ENCODE measurements at places on chromosomes 2 and 18.
A peak's percentile ranks its signal among the peaks of the same experiment; 100 is the strongest.

- DNase-seq: no peak
These were observed 75.3 kb downstream of the MERTK start for GRCh38 chr2:111973701-111974100.

GRCh38 chr2:229419158-229419557, 148.1 kb upstream of the PID1 start:
- DNase-seq: no peak

GRCh38 chr2:24830351-24830750, 37.1 kb downstream of the CENPO start:
- peak; percentile 9 for DNase-seq

- no peak for DNase-seq
These were observed 41.8 kb upstream of the GRB14 start for GRCh38 chr2:164662868-164663631.

DNA sequence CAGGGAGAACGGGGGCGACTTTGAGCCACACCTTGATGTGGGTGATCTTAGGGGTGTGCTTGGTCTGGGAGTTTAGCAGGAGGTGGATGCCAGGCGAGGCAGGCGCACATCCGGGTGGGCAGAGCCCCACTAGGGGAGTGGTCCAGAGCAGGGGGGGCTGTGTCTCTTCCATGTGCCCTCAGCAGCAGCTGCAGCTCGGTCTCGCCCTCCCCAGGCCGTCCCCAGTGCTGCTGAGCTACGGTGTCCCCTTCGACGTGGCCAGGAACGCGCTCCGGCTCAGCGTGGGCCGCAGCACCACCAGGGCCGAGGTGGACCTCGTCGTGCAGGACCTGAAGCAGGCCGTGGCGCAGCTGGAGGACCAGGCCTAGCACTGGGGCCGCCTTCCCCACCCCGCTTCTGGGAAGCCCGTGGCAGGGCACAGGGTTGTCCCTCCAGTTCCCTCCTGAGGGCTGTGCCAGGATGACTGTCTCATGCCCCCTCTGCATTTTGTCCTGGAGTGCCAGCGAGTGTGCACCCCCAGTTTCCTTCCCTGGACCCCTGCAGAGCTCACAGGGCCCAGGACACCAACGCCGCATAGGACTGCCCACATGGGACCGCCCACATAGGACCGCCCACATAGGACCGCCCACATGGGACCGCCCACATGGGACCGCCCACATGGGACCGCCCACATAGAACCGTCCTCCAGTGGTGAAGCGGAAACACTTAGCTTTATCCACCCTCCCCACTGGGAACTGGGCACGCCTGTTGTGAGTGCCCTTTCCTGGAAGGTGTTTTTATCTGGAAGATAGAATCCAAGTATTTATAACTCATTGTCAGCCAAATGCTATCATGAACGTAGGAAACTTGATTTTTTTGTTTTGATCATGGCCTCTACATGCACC, 1.9 kb upstream of the ESPNL start:
- DNase-seq: no peak

DNA sequence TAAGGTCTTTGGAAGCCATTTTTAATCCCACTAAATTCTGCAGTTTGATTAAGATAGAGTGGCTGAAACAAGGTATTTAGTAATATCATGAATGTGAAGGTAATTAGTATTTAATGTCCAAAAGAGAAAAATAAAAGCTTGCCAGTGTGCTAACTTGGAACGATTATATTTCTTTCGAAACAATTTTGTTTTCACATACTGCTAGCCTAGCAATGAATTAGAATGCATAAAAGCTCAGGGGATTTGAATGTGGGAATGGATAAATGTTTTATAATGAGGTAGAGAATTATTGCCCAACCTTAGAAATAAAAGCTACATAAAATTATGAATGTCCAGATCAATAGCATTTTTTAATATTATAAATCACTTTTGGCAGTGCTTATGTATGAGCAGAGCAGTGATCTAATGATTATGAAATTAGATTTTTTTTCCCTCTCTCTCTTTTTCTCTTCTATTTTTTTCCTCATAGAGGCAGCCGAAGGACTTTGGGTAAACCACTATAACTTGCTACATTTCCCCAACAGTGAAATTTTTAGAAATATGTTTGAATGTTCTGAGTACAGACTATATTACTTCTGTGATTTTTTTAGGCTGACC, 75.5 kb downstream of the PLCL1 start:
- no peak for DNase-seq

DNA sequence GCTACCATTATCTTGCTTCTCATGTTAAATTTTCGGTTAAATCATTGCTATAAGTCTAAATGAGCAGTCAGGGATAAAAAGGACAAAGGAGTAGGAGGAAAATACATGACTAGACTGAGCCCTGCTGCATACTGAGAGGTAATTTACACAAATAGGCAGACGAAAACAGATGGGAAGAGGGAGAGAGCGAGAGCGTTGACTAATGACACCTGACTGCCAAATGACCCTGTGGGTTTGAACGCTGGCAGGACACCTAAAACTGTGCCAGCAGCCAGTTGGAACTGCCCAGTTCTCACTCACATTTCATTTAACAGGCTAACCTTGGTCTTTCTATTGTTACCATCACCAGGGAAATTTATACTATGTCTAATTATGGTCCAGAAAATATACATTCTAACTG, 978.2 kb downstream of the CPS1 start:
- peak; percentile 6 for DNase-seq

DNA sequence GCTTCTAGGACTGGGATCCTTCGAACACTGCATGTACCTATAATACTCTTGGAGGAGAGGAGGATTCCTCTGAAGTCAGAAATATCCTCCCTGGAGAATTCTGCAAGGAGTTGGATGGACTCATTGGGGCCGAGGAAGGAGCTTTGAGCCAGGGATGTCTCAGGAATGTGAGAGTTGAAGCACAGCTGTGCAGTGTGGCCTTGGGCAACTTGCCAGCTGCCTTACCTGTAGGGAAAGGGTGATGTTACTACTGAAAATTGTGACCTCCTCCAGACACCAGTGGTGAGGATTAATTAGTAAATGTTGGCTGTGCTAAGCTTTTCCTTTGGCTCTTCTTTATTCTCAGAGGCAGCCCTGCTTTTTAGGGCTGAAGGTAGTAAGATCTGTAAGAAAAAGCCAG, 41.4 kb downstream of the FMNL2 start:
- no peak for DNase-seq

DNA sequence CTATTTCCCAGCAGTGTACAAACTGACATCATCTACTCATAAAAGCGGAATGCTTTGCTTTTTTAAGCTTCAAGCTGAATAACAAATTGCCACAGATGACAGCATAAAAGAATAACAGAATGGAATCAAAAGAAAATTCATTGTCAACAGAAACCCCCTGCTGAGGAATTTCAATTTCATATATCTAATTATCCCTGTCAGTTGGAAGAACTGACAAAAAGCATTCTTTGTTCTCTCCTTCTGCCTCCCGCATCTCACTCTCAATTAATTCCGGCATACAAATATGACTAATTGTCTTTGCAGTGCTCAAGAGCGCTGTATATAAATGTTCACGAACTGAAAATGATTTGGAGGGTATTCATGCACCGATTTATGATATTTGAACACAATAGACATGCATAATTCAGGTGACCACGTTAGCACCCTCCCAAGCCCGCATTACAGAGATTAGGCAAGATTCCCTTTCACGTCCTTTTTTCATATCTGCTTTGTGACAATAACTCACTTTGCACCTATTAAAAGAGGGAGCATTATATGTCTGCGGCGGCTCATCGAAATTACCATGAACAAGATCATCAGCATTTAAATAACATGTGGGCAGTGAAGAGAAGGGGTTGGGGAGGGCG, 277.7 kb upstream of the SALL3 start:
- no peak for DNase-seq

DNA sequence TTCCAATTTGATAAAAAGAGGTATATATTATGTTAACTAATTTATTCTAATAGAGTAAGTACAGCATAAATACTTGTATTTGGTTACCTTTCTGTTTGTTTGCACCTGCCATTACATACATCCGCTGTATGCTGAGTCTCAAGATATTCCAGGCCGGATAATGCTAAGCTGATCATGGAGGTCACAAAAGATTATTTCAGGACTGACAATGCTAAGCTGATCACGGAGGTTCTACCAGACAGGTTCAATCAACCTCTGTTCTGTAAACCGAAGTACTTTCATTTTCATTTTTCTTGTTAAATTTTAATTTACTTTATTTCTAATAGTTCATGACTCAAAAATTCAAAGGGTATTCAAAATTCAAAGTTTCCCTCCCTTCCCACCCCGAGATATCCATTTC, 31.1 kb downstream of the PNO1 start:
- DNase-seq: no peak

GRCh38 chr18:57784034-57784800, 18.9 kb downstream of the ATP8B1 start:
- no peak for DNase-seq

GRCh38 chr18:51195086-51195450, 2.4 kb downstream of the MEX3C start:
- DNase-seq: no peak

DNA sequence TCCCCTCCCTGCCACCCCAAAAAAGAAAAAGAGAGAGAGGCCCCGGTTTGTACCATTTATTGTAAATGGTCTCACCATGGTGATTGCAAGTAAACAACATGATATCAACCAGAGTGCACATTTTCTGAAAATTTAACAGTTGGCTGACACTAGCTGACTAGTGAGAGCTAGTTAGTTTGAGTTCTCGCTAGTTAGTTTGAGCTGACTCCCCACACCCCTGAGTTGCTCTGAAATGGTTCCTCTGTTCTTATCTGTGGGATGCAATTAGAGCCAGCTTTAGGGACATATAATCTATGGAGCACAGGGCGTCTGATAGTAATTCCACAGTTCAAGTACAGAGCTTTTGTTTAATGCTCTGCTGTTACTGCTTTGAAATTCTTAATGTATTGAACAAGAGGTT, 13.1 kb downstream of the CASP10 start:
- DNase-seq: no peak

DNA sequence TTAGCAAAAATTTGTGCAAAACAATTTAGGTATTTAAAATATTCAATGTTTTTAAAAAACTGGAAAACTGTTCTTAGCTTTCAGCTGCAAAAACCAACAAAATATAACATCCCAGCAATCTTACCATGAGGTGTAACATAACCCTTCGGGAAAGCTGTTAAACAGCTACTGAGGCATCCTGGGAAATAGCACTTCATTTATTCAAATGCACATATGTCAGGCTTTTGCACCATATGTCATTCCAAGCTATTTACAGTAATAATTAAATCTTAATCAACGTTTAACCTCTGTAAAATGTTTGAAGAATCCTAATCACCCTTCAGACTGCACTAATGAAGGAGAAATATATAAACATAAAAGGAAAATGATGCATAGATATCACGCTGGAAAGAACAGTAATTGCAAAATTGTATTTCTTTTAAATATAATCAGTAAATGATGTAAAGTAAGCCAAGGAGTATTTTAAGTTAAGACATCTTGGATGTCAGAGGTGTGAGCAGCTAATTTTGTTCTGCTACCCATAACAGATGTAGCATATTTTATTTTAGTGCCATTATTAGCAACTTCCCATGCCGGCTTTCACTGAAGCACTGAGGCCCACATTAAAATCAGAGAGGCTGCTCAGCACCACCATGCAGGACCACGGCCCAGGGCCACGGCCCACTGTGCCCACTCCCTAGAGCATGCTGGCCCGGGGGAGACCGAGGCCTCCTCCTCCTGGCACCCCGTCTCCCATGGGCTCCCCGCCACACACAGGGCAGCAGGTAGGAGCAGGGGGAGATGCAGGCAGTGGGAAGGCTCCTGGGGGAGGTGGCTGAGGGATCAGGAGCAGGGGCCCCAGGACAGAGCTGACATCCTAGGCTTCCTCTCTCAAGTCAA, 30.9 kb downstream of the EMX1 start:
- DNase-seq: no peak

DNA sequence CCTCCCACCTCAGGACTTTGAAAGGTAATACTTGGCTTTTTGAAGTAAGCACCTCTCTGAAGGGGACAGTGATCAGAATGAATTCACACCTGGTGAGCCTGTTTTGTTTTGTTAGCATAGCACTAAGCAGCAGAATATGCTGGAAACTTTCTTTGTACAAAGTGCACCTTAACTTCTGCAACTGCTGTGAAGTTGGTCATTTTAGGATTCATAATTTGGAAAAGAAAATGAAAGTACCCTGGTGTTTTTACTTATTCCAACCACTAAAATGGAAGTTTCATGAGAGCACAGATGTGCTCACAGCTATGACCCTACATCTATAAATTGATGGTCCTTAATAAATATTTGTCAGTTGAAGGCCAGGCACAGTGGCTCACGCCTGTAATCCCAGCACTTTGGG, 257.8 kb upstream of the STON1 start:
- DNase-seq: no peak

GRCh38 chr18:67608191-67608590, 91.7 kb upstream of the DSEL start:
- no peak for DNase-seq

GRCh38 chr2:140584471-140584870, 1546.3 kb downstream of the LRP1B start:
- no peak for DNase-seq

- no peak for DNase-seq
These were observed 35.0 kb upstream of the CYP27C1 start for GRCh38 chr2:127255146-127255545.

DNA sequence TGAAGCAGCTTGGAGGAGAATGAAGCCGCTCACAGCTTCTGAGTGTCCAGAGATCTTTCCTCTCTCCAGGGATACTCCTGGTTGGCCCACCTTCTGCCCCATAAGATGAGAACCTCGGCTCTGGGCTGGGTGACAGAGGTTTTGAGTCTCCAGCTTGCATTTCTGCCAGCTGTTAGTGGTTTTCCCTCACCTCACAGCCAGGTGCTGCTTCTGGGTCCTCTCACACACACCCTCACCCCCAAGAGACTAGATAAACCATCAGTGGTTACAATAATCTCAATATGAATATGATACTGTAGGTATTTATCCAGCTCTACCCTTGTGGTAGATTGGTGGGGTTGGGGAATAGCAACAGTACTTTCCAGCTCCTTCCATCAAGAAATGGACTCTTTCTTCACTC, 161.7 kb upstream of the SIX3 start:
- no peak for DNase-seq

GRCh38 chr18:52465391-52465790, 125.4 kb downstream of the DCC start:
- no peak for DNase-seq

- DNase-seq: no peak
These were observed 11.1 kb upstream of the DCTN1 start for GRCh38 chr2:74391209-74391579.

DNA sequence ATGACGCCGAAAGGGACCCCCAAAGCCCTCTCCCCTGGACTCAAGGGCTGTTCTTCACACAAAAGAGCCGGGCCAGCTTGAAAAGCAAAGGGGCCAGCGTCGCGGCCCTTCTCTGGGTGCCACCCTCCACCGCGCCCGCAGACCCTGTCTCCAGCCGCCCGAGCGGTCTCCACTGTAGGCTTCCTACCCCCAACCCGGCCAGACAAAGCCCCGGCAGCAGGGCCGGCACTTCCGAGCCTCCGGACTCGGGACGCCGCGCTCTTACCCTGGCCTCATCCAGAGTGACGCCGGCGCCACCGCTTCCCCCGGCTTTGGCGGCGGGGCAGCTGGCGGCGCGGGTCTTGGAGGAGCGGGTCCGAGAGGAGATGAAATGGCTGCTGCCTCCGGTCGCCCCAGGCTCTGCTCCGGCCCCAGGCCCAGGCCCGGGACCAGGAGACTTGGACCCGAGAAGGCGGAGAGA, 603 bp downstream of the ATAD2B start:
- no peak for DNase-seq

- no peak for DNase-seq
These were observed 222.7 kb downstream of the IKZF2 start for GRCh38 chr2:212928681-212929080.

- no peak for DNase-seq
These were observed 6.0 kb downstream of the NEMP2 start for GRCh38 chr2:190528521-190529001.
